ENCODE measurements at places on chromosomes 4 and X. TPM values are rescaled to one million over a fixed set of nuclear protein-coding genes. Genes with fewer than 3 reads are reported as not detected.

- peaks cover 10% of the 10 kb centered on the region for H3K27me3 ChIP-seq
- no peaks in the 10 kb centered on the region for H3K4me1 ChIP-seq
- no peak for DNase-seq
- H3K27ac ChIP-seq, result no peak overlapping the region
These were observed 110.3 kb downstream of the DRD5 start for GRCh38 chr4:9891740-9892139.

GRCh38 chr4:181020456-181020855 lies 1222.7 kb upstream of the TENM3 start:
- H3K4me1 ChIP-seq, result no peaks in the 10 kb centered on the region
- H3K36me3 ChIP-seq, result no peaks in the 10 kb centered on the region
- H3K27me3 ChIP-seq, result no peaks in the 10 kb centered on the region
- H3K27ac ChIP-seq, result no peak overlapping the region
- DNase-seq, result no peak
- no peak overlapping the region for H3K4me3 ChIP-seq

CT45A5 gene
- not detected for total RNA-seq

DNA sequence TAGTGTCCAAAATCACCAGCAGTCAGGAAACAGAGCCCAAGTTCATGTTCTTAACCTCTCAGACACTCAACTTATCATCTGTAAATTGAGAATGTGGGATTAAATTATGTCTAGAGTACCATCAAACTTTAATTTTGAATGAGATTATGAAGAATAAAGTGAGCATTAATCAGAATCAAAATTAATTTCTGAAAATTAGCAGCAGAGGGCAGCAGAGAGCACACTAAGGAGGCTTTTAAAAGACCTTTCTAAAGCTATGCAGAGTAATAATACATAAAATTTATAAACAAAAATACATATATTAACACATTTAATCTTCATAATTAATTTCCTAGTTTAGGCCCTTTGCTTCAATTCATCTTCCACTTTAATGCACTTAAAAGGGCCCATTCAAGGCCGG lies 7.1 kb downstream of the TASL start:
- no peaks in the 10 kb centered on the region for H3K36me3 ChIP-seq
- peaks cover 10% of the 10 kb centered on the region for H3K27me3 ChIP-seq
- peaks cover 6% of the 10 kb centered on the region for H3K4me1 ChIP-seq

GRCh38 chrX:22126327-22126726 lies 94.2 kb downstream of the PHEX start:
- no peaks in the 10 kb centered on the region for H3K27me3 ChIP-seq
- no peak overlapping the region for H3K27ac ChIP-seq
- peaks cover 3% of the 10 kb centered on the region for H3K36me3 ChIP-seq

SMIM10L2A gene
- 0.21 TPM for total RNA-seq

DNA sequence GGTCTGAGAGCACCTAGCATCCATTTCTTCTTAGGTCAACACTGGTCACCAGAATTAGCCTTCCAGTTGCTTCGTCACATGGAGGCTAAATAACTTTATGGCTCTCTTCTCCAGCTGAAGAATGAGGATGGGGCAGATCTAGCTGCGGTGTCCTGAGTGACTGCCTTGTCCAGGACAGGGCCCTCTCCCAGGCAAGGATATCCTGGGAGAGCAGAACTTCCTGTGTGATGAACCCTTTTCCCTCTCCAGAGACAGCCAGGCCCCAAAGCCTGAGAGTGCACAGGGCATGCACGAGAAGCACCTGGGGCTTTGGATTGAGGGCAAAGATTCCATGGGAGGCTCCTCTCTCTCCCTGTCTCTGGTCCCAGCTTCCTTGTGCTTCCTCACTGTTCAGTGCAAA lies 108.2 kb upstream of the MAMLD1 start:
- no peaks in the 10 kb centered on the region for H3K27me3 ChIP-seq
- H3K36me3 ChIP-seq, result no peaks in the 10 kb centered on the region

GRCh38 chr4:4673070-4673469 lies 131.2 kb upstream of the STX18 start:
- peaks cover 18% of the 10 kb centered on the region for H3K27me3 ChIP-seq
- no peak overlapping the region for H3K27ac ChIP-seq
- H3K4me1 ChIP-seq, result peaks cover 3% of the 10 kb centered on the region

- H3K4me3 ChIP-seq, result no peak overlapping the region
- no peak for DNase-seq
- H3K27ac ChIP-seq, result no peak overlapping the region
- H3K27me3 ChIP-seq, result no peaks in the 10 kb centered on the region
- H3K36me3 ChIP-seq, result peaks cover 4% of the 10 kb centered on the region
- H3K4me1 ChIP-seq, result peaks cover 20% of the 10 kb centered on the region
These were observed 69.1 kb downstream of the SHISA3 start for GRCh38 chr4:42466273-42466844.

Data from osteocyte (in vitro differentiated cells).